ENCODE measurements at places on chromosomes 6 and 20.

- DNase-seq: no peak
Observed at GRCh38 chr6:157219201-157220200, 103.8 kb downstream of the TMEM242 start.

- no peak for DNase-seq
Observed at GRCh38 chr20:60050193-60050947, 92.1 kb downstream of the CDH26 start.

- no peak for DNase-seq
Observed at GRCh38 chr20:18363708-18364107, 75.4 kb downstream of the ZNF133 start.

- DNase-seq: no peak
Observed at GRCh38 chr6:9455864-9456658, 958.8 kb downstream of the TFAP2A start.

GRCh38 chr6:157741948-157742556 is 81.0 kb upstream of the SNX9 start:
- DNase-seq: no peak

DNA sequence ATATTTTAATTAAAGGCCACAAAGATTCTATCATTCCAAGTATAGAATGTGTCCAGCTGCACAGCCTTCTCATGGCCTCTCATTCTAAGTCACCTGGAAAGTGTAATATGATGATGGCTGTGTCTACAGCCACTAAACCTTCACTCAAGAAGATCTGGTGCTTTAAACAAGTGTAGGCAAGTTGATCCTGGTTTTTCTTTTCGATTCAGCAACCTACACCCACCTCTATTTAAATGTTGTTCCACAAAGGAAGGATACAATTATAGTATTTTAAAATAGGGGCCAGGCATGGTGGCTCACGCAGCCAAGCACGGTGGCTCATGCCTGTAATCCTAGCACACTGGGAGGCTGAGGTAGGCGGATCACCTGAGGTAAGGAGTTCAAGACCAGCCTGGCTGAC is 25.5 kb upstream of the DST start:
- no peak for DNase-seq

DNA sequence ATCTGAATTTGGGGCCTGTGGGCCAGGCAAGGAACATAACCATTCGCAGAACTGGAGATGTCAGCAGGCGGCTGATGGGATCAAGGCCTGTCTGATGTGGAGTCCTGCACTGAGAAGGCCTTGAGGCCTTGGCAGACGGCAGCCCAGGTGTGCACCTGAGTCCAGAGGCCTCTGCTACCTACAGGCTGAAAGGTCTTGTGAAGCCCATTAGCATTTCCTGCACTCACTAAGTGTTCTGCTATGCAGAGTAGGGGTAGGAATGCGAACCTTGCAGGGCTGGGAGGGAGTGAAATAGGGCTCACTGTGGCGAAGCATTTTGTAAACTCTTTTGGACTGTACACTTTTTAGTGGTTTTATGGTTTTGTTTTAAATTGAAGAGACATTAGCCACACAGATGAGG is 48.3 kb upstream of the RNF24 start:
- no peak for DNase-seq

DNA sequence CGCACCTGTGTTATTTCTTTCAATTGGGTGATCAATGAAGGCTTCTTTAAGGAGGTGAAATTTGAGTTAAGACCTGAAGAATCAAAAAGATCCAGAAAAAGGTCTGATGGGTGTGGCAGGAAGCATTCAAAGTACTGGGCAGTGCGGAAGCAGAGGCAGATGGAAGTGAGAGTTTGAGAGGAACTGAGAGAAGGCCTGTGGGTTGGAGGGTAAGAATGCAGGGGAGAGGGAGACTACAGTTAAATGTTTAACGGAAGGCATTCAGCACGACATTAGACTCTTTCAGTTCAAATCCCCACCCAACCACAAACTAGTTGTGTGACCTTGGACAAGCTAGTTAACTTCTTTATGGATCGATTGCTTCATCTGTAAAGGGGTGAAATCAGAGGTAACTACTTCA is 50.5 kb upstream of the GCM1 start:
- DNase-seq: no peak

GRCh38 chr6:94769197-94769596 is 808.1 kb upstream of the MANEA start:
- no peak for DNase-seq

DNA sequence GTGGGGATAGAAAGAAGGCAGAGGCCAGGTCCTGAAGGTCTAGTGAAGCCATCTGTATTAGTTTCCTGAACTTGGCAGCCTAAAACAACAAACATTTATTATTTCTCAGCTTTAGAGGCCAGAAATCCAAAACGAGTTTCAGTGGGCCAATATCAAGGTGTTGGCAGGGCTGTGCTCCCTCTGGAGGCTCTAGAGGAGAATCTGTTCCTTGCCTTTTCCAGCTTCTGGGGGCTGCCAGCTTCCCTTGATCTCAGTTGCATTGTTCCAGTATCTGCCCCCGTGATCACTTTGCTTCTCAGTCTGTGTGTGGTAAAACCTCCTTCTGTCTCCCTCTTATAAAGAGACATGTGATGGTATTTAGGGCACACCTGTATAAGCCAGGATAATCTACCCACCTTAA is 82.4 kb downstream of the MAFB start:
- DNase-seq: no peak

DNA sequence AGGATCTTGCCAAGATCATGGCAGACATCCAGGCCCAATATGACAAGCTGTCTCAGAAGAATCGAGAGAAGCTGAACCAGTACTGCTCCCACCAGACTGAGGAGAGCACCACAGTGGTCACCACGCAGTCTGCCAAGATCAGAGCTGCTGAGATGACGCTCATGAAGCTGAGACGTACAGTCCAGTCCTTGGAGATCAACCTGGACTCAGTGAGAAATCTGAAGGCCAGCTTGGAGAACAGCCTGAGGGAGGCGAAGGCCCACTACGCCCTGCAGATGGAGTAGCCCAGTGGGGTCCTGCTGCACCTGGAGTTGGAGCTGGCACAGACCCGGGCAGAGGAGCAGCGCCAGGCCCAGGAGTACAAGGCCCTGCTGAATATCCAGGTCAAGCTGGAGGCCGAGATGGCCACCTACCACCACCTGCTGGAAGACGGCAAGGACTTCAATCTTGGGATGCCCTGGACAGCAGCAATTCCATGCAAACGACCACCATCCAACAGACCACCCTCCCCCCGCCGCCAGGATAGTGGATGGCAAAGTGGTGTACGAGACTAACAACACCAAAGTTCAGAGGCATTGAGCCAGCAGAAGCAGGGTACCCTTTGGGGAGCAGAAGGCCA is 44.7 kb upstream of the GRM4 start:
- DNase-seq: no peak

GRCh38 chr20:31722257-31723068 is at the start of gene BCL2L1:
BCL2L1 (minus strand) TSS chr20:31722868; CDS start chr20:31722218, 650 bp downstream.
- DNase-seq: peak; percentile 46

Data from activated CD8-positive, alpha-beta memory T cell treated with anti-CD3 and anti-CD28 coated beads for 48 hours (primary cell).